ENCODE measurements at places on chromosomes 12 and 14.
A peak's percentile ranks its signal among the peaks of the same experiment; 100 is the strongest.

DNA sequence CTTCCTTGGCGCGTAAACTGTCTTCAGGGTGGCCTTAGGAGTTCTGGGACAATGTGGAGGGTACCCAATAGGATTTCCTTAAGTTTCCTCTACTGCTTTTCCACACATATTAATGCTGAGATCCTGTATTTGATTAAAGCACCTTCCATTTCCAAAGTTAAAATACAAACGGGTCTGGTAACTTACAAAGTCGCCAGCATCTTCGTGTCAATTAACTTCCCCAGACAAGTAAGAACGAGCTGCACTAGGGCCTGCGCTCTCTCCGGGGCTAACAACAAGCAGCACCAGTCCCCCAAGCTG lies 130.9 kb downstream of the NDUFA12 start:
- DNase-seq, result no peak

GRCh38 chr14:75452324-75452723 lies 24.5 kb downstream of the JDP2 start:
- DNase-seq, result no peak

GRCh38 chr12:104263580-104264358 lies 39.8 kb upstream of the EID3 start:
- DNase-seq, result no peak

- DNase-seq, result peak; percentile 58
Observed at GRCh38 chr14:77208291-77208978, 26.8 kb downstream of the TMEM63C start.

DNA sequence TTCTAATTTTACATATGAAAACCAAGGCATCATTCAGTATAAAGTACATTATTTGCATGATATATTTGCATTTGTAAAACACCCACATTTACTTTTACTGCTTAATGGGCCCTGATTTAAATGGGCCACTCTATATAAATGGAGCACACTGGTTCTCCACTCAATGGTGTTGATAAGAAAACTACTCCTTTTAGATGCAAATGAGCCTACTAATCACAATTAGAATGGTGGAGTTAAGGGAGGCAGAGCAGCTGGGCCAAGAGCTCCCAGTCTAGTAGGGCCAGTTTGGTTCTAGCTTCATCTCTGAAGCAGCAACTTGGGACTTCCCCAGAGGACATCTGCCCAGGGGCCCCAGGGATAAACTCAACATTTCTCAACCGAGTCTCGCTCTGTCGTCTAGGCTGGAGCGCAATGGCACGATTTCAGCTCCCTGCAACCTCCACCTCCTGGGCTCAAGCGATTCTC lies 120.7 kb downstream of the FOXN3 start:
- no peak for DNase-seq

DNA sequence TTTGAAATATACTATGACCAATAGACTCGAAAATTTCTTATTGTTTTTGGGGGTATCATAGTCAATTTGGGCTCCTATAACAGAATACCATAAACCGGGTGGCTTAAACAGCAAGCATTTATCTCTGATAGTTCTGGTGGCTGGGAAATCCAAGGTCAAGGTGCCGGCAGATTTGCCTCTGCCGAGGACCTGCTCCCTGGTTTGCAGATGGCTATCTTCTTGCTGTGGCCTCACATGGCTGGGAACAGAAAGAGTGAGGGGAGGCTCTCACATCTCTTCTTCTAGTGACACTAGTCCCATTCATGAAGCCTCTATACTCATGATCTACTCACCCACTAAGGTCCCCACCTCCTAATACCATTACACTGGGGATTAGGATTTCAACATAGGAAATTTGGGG lies 70.7 kb downstream of the BORCS5 start:
- no peak for DNase-seq

DNA sequence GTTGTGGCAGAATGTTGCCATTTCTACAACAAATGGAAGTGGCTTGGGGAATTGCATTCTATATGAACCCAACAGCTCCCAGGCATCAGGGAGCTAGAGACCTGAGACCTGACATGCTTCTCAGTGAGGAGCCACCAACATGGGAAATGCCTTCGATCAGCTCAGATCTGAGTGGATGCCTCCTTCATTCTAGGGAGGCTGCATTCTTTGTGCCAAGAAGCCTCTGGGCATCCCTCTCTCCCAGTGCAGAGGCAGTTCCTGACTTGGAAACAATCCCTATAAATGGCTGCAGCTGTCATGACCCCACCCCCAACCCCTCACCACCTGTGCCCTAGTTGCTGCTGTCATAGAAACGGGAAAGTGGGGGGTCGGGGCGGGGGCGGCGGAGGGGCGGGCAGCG lies 196.3 kb downstream of the PPM1H start:
- DNase-seq, result no peak

- DNase-seq, result no peak
Observed at GRCh38 chr12:89733579-89734201, 25.1 kb upstream of the ATP2B1 start.

- peak; percentile 14 for DNase-seq
Observed at GRCh38 chr12:95548539-95549391, 2.5 kb downstream of the USP44 start.
